ENCODE measurements at places on chromosomes 7 and 10.

DNA sequence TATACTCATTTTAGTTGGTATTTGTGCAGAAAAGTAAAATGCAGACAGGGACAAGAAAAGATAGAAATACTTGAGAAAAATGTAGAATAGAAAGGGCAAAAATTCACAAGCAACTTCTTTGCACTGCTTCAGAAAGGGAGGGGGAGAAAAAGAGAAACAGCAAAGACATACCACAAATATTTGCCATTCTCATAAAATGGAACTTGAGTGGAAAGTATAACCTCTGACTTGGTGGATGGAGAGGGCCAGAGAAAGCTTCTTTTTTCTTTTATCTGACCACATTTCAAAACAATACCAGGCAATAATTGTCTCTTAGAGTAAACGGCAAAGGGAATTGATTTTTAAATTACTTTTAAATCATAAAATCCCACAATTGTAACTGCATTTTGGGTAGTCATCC, 35.8 kb upstream of the TRUB1 start:
- no peak overlapping the region for H3K27ac ChIP-seq
- no peaks in the 10 kb centered on the region for H3K4me1 ChIP-seq
- H3K36me3 ChIP-seq, result no peaks in the 10 kb centered on the region
- no peak overlapping the region for H3K4me3 ChIP-seq
- DNase-seq, result no peak

DNA sequence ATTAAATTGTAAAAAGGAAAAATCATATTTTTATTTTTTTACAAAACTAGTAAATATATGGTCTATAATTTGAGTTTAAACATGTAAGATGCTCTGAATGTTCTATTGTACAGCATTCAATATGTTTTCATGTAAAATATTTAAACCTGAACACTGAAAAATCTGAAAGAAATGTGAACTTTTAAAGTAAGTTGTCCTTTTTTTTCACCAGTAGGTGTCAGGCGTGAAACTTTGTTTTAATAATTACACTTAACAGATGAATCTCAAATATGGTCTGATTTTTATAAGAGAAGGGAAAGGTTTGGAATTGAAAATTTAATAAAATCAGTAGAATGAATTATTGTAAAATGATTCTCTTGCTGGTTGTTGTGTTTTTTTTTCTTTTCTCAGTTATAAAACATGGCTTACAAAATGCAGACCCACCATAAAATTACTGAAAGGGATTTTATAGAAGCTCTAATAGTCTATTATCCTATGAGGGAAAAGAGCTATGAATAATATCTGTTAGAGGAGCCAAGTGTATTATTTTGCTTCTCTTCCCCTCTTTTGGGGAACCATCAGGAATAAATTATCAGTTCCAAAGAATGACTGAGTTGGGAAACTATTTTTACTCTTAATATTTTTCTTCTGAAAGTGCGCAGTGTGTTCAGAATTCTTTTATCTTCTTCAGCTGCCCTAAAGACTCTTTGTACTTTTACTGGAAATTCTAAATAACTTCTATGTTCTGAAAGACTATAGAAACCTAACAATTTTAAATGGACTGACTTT, 217.7 kb upstream of the FZD1 start:
- no peak for DNase-seq
- no peaks in the 10 kb centered on the region for H3K36me3 ChIP-seq
- no peaks in the 10 kb centered on the region for H3K4me1 ChIP-seq
- H3K27ac ChIP-seq, result no peak overlapping the region
- no peak overlapping the region for H3K4me3 ChIP-seq

- no peak overlapping the region for H3K4me3 ChIP-seq
- H3K4me1 ChIP-seq, result no peaks in the 10 kb centered on the region
- H3K27me3 ChIP-seq, result no peaks in the 10 kb centered on the region
- no peaks in the 10 kb centered on the region for H3K36me3 ChIP-seq
- no peak for DNase-seq
These were observed 8.8 kb upstream of the CNPY1 start for GRCh38 chr7:155555116-155555695.

GRCh38 chr10:4557469-4557868, 268.5 kb upstream of the AKR1E2 start:
- no peaks in the 10 kb centered on the region for H3K36me3 ChIP-seq
- no peaks in the 10 kb centered on the region for H3K27me3 ChIP-seq
- H3K4me1 ChIP-seq, result no peaks in the 10 kb centered on the region
- H3K4me3 ChIP-seq, result no peak overlapping the region
- DNase-seq, result no peak

GRCh38 chr7:148515728-148516695, 74.6 kb upstream of the C7orf33 start:
- no peaks in the 10 kb centered on the region for H3K36me3 ChIP-seq
- H3K27me3 ChIP-seq, result no peaks in the 10 kb centered on the region
- H3K4me1 ChIP-seq, result no peaks in the 10 kb centered on the region
- no peak for DNase-seq
- no peak overlapping the region for H3K27ac ChIP-seq

GRCh38 chr10:102299873-102300272, 54.5 kb downstream of the GBF1 start:
- H3K4me3 ChIP-seq, result no peak overlapping the region
- no peaks in the 10 kb centered on the region for H3K4me1 ChIP-seq
- no peaks in the 10 kb centered on the region for H3K36me3 ChIP-seq
- H3K27me3 ChIP-seq, result no peaks in the 10 kb centered on the region

GRCh38 chr10:49361178-49361554, 34.7 kb downstream of the DRGX start:
- no peak for DNase-seq
- H3K27ac ChIP-seq, result peak overlapping the region; percentile 74
- no peaks in the 10 kb centered on the region for H3K36me3 ChIP-seq
- no peaks in the 10 kb centered on the region for H3K27me3 ChIP-seq
- no peaks in the 10 kb centered on the region for H3K4me1 ChIP-seq
- no peak overlapping the region for H3K4me3 ChIP-seq

GRCh38 chr7:132001146-132001545, 444.7 kb upstream of the PODXL start:
- no peaks in the 10 kb centered on the region for H3K4me1 ChIP-seq
- H3K27ac ChIP-seq, result no peak overlapping the region
- H3K4me3 ChIP-seq, result no peak overlapping the region
- H3K27me3 ChIP-seq, result no peaks in the 10 kb centered on the region
- no peak for DNase-seq

DNA sequence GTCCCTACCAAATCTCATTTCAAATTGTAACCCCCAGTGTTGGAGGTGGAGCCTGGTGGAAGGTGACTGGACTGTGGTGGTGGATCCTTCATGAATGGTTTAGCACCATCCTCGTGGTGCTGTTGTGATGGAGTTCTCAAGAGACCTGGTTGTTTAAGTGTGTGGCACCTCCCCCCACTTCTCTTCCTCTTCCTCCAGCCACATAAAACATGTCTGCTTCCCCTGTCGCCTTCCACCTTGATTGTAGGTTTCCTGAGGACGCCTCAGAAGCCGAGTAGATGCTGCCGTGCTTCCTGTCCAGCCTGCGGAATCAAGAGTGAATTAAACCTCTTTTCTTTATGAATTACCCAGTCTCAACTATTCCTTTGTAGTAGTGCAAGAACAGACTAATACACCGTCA, 21.0 kb downstream of the GRB10 start:
- DNase-seq, result no peak
- H3K27me3 ChIP-seq, result no peaks in the 10 kb centered on the region
- no peaks in the 10 kb centered on the region for H3K4me1 ChIP-seq
- H3K27ac ChIP-seq, result no peak overlapping the region
- H3K4me3 ChIP-seq, result no peak overlapping the region

Data from right atrium auricular region (tissue), 2 donors.